Stimulated activated CD8-positive, alpha-beta memory T cell treated with anti-CD3 and anti-CD28 coated beads, Interleukin-4, amount 100 ng/mL, for 1 hour (primary cell): ENCODE measurements at places on chromosomes 11 and 22.

- DNase-seq: no peak
These were observed 60.5 kb downstream of the BCR start for GRCh38 chr22:23240639-23241389.

DNA sequence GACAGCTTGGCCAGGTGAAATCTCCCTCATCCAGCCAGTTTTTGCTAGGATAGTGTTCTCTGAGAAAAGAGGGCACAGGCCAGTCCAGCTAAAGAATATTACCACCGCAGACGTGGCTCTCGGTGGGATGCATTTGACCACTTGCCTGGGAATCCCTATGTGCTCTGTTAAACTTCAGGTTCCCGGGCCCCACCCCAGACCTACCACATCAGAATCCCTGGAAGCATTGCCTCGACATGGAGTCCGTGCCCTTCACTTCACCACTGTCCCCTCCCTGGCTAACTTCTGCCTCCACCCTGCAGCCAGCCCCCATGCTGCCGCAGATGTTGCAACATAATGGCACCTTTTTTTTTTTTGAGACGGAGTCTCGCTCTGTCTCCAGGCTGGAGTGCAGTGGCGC is 56.9 kb upstream of the EMID1 start:
- no peak for DNase-seq

DNA sequence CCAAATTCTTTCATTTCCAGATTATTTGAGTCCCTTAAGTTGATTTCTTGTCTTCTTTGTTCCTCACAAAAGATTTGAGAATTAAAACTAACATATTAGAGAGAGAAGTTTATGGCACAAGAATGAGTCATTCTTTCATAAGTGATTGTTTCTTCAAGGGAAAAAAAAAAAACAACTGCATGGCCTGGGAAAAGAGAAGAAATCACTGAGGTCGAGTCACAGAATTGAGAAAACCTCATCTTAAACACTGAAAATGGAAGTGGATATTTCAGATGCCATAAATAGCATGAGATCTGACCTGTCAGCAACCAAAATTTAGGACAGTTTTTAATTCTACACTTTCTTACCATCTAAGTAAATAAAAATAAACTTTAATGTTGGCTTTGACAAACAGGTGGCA is 87.2 kb downstream of the CWF19L2 start:
- no peak for DNase-seq

DNA sequence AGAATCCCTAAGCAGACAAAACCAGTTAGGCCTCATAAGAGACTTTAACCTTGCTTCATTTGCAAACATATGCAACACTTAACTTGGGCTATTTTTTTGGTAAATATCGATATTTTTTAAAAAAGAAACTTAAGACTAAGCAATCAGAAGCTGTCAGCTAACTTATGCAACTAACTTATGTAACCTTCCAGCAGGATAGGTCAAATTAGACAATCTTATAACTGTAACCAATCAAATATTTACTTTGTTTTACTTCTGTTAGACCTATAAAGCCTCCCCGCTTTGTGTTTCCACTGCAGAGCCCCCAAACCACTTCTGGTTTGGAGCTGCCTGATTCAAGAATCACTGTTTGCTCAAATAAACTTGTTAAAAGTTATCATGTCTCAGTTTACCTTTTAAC is 8.0 kb downstream of the MSANTD4 start:
- DNase-seq: no peak

DNA sequence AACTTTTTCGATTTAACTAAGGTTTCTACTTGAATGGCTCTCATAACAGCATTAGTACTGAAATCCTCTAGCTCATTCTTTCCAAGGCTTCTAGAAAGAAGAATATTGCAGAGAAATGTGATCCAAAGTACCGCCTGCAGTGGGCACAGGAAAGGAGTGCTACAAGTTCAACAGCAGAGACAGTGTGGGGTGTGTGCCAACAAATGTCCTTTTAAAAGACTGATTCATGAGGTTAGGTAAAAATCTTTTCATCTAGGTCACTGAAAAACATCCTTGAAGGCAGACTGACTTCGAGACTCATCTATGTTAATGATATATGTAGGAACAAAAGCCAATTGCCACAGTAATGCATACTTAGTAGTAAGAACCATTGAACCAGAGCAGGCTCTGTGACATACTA is 349.1 kb upstream of the PITPNB start:
- DNase-seq: no peak
